ENCODE measurements at places on chromosomes 13 and 19. TPM values are rescaled to one million over a fixed set of nuclear protein-coding genes. Genes with fewer than 3 reads are reported as not detected.

DNA sequence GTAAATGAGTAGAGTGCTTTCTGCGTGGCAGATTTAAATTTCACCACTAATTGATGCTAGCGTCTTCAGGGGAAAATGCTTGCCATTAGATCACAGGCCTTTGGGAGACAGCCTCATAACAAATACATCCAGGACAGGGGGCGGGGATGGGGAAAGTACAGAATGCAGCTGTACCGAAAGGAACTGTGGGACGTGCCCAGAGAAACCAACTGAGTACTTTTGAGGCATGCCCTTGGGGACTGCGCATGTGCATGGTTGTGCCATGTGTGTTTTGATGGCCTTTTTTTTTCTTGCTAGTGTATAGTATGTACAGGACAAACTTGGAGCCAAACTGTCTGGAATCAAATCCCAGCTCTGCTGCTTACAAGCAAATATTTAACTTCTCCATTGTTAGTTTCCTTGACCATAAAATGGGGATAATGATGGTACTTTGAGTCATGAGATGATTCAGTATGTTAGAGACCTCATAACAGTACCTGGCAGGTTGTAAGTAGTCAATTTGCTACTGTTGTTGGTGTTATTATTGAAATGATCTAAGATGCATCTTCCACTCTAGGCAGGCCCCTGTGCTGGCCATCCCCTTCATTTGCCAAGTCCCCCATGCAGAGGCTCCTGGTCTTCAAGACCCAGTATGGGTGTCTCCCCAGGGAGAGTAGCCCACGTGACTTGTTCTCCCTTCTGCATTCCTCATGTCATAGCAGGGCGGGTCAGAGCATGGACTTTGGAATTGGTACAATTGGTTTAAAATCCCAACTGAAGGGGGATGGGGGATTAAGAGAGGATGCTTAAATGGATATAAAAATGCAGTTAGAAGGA, 68.3 kb upstream of the NPAS1 start:
- no peaks in the 10 kb centered on the region for H3K27me3 ChIP-seq
- no peaks in the 10 kb centered on the region for H3K36me3 ChIP-seq
- no peak overlapping the region for H3K4me3 ChIP-seq
- DNase-seq: no peak
- peaks cover 48% of the 10 kb centered on the region for H3K4me1 ChIP-seq

DNA sequence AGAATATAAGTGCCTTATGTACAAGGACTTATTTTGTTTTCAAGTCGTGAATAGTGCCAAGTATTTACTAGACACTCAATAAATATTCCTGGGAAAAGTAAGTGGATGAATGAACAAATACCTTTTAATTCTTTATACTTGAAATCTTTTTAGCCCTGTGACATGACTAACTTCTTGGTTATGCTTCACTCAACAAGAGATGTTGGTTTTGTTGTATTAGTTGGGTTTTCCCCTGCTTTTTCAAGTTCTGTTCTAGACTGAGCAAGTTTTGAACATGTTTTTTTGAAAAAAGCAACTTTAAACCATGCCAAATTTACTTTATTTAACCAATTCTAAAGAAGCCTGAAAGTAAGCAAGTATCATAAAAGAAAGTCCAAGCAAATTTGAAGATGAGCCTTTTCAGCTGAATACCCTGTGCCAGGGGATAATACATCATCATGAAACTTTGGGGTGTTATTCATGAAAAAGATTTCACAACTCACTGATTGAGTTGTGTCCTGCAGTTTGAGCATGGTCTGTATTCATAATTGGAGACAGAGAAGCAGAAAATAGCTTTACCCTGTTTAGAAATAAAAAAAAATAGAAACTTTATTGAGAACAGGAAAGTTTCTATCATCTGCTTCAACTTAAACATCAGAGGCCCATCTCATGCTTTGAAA, 11.1 kb downstream of the LMO7 start:
- no peak for DNase-seq
- H3K36me3 ChIP-seq: no peaks in the 10 kb centered on the region
- no peaks in the 10 kb centered on the region for H3K27me3 ChIP-seq
- H3K4me1 ChIP-seq: no peaks in the 10 kb centered on the region

Gene ZNF497
- 3.0 TPM for total RNA-seq

GRCh38 chr13:30108913-30109237, 198.5 kb downstream of the KATNAL1 start:
- DNase-seq: no peak
- H3K36me3 ChIP-seq: no peaks in the 10 kb centered on the region
- H3K27ac ChIP-seq: no peak overlapping the region
- no peaks in the 10 kb centered on the region for H3K27me3 ChIP-seq
- peaks cover 6% of the 10 kb centered on the region for H3K4me1 ChIP-seq

Gene SIGLEC7
- total RNA-seq: 7.5 TPM

GRCh38 chr19:5718037-5718578, 1.8 kb downstream of the LONP1 start:
- H3K4me3 ChIP-seq: peak overlapping the region; percentile 95
- no peak overlapping the region for H3K27ac ChIP-seq
- no peaks in the 10 kb centered on the region for H3K27me3 ChIP-seq
- H3K36me3 ChIP-seq: no peaks in the 10 kb centered on the region
- H3K4me1 ChIP-seq: peaks cover 20% of the 10 kb centered on the region

- peak; percentile 21 for DNase-seq
- H3K4me1 ChIP-seq: peaks cover 60% of the 10 kb centered on the region
- H3K4me3 ChIP-seq: no peak overlapping the region
- H3K27me3 ChIP-seq: no peaks in the 10 kb centered on the region
- no peak overlapping the region for H3K27ac ChIP-seq
Observed at GRCh38 chr19:17721821-17722220, 2.5 kb downstream of the MAP1S start.

DNA sequence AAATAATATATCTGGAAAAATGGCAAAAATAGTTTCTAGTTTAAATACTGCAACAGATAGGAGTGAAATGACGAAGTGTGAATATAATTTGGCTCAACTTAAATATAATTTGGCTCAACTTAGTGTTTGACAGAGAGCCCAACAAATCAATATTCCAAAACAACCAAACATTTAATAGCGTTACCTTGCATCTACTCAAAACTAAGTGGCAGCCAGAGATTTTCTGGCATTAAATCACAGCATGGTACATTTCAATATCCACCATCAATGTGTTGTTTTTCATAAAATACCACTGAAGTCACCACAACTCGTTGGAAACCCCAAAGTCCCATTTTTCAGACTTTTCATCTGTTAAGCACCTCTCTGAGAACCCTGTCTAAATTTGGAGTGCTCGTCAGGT, 69.6 kb downstream of the DCLK1 start:
- no peak for DNase-seq
- no peak overlapping the region for H3K27ac ChIP-seq
- no peak overlapping the region for H3K4me3 ChIP-seq
- H3K4me1 ChIP-seq: no peaks in the 10 kb centered on the region
- no peaks in the 10 kb centered on the region for H3K27me3 ChIP-seq

All from tibial nerve (tissue), 4 donors.